Skeletal muscle tissue (tissue), 5 donors: ENCODE measurements at places on chromosomes 2 and 18. TPM values are rescaled to one million over a fixed set of nuclear protein-coding genes. Genes with fewer than 3 reads are reported as not detected.

The LYPD6B gene
- total RNA-seq = 0.52 TPM

The SLC4A5 gene
- total RNA-seq = 2.6 TPM

The ITM2C gene
- total RNA-seq = 84.0 TPM

The TSGA10 gene
- total RNA-seq = 2.1 TPM

The CDK5R2 gene
- not detected for total RNA-seq

The ASPRV1 gene
- 1.6 TPM for total RNA-seq

The ATP8B1 gene
- total RNA-seq = 4.7 TPM

The NETO1 gene
- total RNA-seq = not detected

The MYO5B gene
- total RNA-seq = 0.52 TPM

The UGT1A4 gene
- not detected for total RNA-seq

The POTEF gene
- not detected for total RNA-seq

The SCN1A gene
- total RNA-seq = under 0.01 TPM

The CRYGD gene
- not detected for total RNA-seq

The TUBA4B gene
- not detected for total RNA-seq

The SMPD4 gene
- 6.8 TPM for total RNA-seq

The RAX gene
- total RNA-seq = not detected

The C2orf92 gene
- 4.7 TPM for total RNA-seq

The COL5A2 gene
- 404 TPM for total RNA-seq
